ENCODE measurements at places on chromosomes 4 and X.

- no peak for DNase-seq
These were observed 26.5 kb upstream of the MANBA start for GRCh38 chr4:102787096-102787881.

GRCh38 chr4:4866124-4866865, 6.8 kb downstream of the MSX1 start:
- no peak for DNase-seq

GRCh38 chr4:55373461-55373860, 22.3 kb upstream of the TMEM165 start:
- no peak for DNase-seq

- no peak for DNase-seq
These were observed 139.7 kb downstream of the TSPAN5 start for GRCh38 chr4:98518559-98519267.

- no peak for DNase-seq
These were observed 394.0 kb downstream of the TEX13C start for GRCh38 chrX:125713633-125714032.

DNA sequence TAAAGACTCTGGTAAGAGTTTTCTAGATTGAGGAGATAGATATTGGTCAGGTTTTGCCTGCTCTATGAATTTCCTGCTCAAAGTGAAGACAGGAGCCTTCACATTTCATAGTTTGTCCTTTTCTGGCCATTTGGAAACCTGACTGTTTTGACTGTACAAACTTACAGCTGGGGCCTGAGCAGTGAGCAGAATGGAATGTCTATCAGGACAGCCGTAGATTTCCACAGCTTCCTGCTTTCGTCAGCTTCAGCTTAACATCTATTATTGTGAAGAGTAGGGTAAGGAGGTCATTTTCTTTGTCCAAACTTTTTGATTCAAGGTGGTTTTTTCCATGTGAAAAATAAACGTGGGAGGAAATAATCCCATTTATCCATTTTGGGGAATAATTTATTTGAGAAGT, 124.3 kb upstream of the DIPK2B start:
- no peak for DNase-seq

DNA sequence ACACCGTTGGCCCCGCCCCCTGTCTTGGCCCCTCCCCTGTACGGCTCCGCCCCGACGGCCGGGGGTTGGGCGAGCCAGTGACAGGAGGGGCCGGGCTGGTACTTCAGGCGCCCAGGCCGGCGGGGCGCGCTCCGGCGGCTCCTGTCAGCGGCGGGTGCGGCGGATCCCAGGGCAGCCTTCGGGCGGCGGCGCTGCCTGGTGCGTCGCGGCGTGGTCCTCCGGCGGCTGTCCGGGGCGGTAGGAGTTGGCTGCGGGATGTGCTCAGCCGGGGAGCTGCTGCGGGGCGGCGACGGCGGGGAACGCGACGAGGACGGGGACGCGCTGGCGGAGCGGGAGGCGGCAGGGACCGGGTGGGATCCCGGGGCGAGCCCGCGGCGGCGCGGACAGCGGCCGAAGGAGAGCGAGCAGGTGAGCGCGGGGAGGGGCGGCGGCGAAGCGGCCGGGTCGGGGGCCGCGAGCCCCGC, at the start of gene FAM241A:
Gene FAM241A, plus strand, starts transcription at position 129 of the 464 bp plus-strand sequence. Its CDS starts 127 bp downstream, at position 256.
- DNase-seq, result peak; percentile 81

DNA sequence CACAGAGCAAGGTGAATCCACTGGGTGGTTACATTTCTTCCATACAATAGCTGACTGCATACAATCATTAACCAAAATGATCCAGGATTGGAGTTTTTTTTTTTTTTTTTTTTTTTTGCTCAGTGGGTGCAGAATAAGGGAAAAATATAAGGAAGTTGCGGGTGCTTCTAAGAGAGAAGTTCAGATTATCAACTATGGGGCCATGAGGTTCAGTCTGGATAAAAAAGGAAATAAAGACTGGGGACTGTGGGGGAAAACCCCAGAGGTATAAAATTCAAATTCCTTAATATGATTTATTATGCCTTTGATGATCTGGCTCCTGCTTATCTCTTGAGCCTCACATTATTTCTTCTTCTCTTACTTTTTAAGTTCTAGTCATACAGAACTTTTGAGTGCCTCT, 5.9 kb upstream of the EIF1AX start:
- no peak for DNase-seq

- no peak for DNase-seq
These were observed 55.1 kb downstream of the GPR82 start for GRCh38 chrX:41779030-41779564.

DNA sequence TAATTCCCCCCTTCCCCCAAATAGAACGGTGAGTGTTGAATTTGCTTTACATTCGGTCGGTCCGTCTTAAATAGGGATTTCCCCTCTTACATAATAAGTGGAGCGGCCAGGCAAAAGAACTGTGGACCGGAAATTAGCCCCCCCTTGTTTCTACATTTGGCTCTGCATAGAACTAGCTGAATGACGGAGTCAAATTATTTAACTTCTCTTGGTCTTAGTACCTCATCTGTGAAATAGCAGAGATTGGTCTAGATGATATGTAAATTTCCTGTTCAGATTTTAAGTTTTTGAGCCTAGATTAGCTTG, 1.3 kb downstream of the SPATA18 start:
- DNase-seq, result no peak

GRCh38 chr4:96152824-96153223, 312.9 kb downstream of the PDHA2 start:
- DNase-seq, result no peak

- no peak for DNase-seq
These were observed 1066.0 kb upstream of the ADGRL3 start for GRCh38 chr4:60134099-60134498.

- no peak for DNase-seq
These were observed 73.5 kb downstream of the GPAT3 start for GRCh38 chr4:83609365-83609764.

DNA sequence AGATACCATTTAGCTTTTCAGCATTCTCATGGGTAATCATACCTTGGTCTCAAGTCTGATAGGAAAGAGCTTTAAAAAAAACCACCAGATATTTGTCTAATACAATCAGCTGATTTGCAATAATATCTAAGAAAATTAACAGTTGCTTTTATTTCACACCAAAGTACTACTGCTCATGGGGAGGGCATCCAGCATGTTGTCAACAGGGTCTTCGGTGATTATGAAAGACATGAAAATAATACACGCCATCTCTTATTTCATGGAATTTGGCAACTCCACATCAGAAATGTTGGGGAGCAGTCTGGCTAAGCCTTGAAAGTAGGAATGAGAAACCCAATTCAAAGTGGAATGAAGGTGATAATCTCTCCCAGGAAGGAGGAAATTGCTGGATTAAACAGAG, 3.0 kb downstream of the ASB5 start:
- no peak for DNase-seq

GRCh38 chr4:14428125-14428524, 574.2 kb upstream of the CPEB2 start:
- DNase-seq, result no peak

DNA sequence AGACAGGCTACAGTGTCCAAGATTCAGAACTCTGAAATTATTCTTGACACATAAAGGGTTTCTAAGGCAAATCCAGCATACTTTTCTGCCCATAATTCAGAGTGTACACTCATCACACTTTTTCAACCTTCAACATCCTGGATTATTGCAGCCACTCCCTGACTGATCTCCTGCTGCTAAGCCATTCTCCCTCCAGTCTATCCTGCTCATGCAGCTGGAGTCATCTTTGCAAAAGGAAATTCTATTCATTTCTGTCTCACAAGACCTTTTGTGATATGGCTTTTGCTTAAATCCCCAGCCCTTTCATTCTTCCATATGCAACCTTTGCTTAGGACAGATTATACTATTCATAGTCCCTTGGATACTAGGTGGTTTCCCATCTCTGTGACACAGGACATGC, 236.1 kb upstream of the LDB2 start:
- no peak for DNase-seq

DNA sequence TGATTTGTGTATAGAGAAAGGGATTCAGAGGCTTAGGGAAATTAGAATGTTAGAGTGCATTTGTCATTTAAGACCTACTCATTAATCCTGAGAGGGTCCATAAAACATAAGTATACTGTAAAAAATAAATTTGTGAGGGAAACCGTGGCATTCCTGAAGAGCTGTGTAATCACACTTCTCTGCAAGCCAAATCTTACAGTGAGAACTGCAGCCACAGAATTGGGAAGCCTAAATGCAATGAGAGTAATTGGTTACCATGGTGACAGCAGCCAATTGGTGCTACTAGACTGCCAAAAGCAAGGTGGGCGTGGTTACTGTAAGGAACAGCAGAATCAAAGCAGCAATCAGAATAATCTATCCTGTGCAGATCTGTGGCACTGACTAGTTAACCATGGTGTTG, 345.2 kb upstream of the GRID2 start:
- no peak for DNase-seq

GRCh38 chr4:118989098-118990080, 100.7 kb downstream of the SYNPO2 start:
- DNase-seq, result no peak
